ENCODE measurements at places on chromosomes 5 and 9.

GRCh38 chr5:139893873-139894272 lies 98.3 kb downstream of the PSD2 start:
- no peak overlapping the region for H3K27ac ChIP-seq
- H3K4me1 ChIP-seq, result peaks cover 4% of the 10 kb centered on the region
- no peaks in the 10 kb centered on the region for H3K27me3 ChIP-seq
- no peak for DNase-seq
- H3K36me3 ChIP-seq, result no peaks in the 10 kb centered on the region
- H3K4me3 ChIP-seq, result no peak overlapping the region

DNA sequence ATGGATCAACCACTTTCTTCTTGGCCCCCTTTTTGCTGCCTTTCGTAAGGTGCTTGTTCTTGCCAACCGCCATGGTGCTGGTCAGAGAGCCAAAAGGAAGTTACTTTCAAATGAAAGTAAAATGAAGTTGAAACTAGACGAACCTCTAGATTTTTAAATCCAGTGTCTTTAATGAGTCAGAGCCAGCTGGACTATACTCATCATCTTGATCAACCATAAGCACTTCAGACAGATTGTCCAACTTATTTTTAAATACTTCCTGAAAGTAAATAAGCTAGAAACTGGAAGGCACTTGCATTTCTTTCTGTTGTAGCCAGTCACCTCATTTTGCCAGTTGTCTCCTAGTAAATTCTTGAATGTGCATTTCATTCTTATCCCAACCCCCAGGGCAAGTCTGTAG lies 48.9 kb downstream of the JMY start:
- no peak overlapping the region for H3K27ac ChIP-seq
- H3K4me3 ChIP-seq, result no peak overlapping the region
- H3K36me3 ChIP-seq, result no peaks in the 10 kb centered on the region
- DNase-seq, result no peak
- H3K27me3 ChIP-seq, result no peaks in the 10 kb centered on the region

DNA sequence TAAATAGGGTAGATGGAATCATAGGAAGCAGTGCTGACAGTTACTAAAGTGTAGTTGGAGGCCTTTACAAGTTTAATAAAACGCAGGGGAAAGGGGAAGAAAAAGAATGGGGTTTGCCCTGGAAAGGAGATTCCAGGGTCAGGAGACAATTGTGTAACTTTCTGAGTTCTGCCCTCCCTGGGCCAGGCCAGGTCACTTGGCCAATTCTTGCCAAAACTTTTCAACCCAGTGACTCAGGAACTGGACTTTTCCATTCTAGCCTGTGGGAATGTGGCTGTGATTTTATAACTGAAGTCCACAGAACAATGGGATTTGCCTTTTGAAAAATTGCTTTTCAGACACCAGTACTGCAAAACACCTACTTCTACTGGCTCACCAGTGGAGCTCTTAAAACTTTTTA lies 289.8 kb upstream of the ANKRD55 start:
- no peak overlapping the region for H3K27ac ChIP-seq
- DNase-seq, result no peak
- no peak overlapping the region for H3K4me3 ChIP-seq
- H3K36me3 ChIP-seq, result no peaks in the 10 kb centered on the region
- H3K27me3 ChIP-seq, result no peaks in the 10 kb centered on the region

- H3K27ac ChIP-seq, result no peak overlapping the region
- no peaks in the 10 kb centered on the region for H3K36me3 ChIP-seq
- H3K27me3 ChIP-seq, result no peaks in the 10 kb centered on the region
- H3K4me3 ChIP-seq, result no peak overlapping the region
Measured at GRCh38 chr5:154159343-154159742, 31.2 kb upstream of the GALNT10 start.

- H3K27ac ChIP-seq, result no peak overlapping the region
- H3K36me3 ChIP-seq, result no peaks in the 10 kb centered on the region
- H3K4me1 ChIP-seq, result no peaks in the 10 kb centered on the region
- H3K27me3 ChIP-seq, result no peaks in the 10 kb centered on the region
Measured at GRCh38 chr5:156121234-156121633, 205.7 kb upstream of the SGCD start.

DNA sequence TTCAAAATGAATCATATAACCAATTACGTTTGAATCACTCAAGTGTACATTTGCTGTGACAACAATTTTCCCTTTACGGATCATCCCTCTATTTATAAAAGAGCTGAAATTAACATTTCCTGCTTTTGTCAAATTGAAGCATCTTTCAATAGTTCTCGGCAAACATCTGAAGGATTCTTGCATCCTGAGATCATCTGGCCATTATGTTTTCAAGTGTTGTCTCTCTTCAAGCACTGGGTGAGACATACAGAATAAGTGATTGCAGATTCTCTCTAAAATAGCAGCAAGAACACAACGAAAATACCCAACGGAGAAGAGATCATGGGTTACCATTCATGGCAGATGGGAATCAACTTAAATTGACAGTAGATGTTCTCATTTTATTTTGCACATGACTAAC lies 283.4 kb upstream of the GRAMD2B start:
- no peaks in the 10 kb centered on the region for H3K27me3 ChIP-seq
- no peaks in the 10 kb centered on the region for H3K36me3 ChIP-seq
- no peaks in the 10 kb centered on the region for H3K4me1 ChIP-seq

DNA sequence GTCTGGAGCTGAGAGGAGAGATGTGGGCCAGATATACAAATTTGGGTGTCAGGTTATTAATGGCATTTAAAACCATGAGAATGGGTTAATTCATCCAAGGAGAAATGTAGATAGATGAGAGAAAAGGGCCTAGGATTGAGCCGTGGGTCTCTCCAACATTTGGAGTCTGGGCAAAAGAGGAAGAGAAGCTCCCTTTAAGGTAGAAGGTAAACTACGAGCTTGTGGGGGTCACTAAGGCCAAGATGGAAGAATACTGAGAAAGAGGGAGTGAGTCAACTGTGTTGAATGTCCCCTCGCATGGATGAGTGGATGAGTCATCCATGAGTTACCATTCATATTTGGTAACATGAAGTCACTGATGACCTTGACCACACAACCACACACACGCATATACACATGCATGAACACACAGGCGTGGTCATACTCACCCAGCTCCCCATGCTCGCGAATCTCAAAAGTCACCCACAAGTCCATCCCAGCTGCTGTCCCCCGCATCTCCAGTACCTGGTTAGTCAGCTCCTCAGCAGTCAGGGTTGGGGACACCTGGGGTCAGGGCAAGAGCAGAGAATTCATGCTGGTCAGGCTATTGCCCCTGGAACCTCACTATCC lies 6.8 kb upstream of the FCHSD1 start:
- DNase-seq, result no peak
- H3K27me3 ChIP-seq, result no peaks in the 10 kb centered on the region
- peaks cover 16% of the 10 kb centered on the region for H3K36me3 ChIP-seq
- H3K4me1 ChIP-seq, result no peaks in the 10 kb centered on the region
- no peak overlapping the region for H3K4me3 ChIP-seq

- peaks cover 16% of the 10 kb centered on the region for H3K36me3 ChIP-seq
- H3K27me3 ChIP-seq, result no peaks in the 10 kb centered on the region
- H3K4me3 ChIP-seq, result no peak overlapping the region
- no peak overlapping the region for H3K27ac ChIP-seq
- DNase-seq, result no peak
Measured at GRCh38 chr5:134151723-134152122, 25.0 kb downstream of the SKP1 start.

DNA sequence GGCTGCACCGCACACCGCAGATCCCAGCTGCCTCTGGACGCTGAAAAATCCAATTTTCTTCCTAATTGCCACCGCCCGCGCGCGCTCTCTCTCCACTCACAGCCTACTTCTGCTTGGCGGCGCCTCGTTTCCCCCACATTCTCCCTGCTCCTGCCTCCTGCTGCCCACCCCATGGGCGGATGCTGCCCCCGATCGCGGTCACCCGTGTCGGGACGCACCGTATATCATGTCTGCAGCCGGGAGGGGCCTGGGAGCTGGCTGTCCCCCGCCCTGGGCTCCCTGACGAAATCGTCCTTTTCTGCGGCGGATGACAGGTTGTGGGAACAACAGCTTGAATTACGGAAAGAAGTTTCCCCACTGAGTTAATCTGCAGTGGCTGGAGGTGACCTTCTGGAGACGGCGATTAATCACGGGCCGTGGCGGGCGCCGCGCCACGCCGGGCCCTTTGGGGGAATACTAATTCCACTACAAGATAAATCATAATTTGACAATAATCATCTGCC lies 36.3 kb upstream of the PSD2 start:
- no peak overlapping the region for H3K27ac ChIP-seq
- no peaks in the 10 kb centered on the region for H3K36me3 ChIP-seq
- no peak for DNase-seq
- H3K4me3 ChIP-seq, result no peak overlapping the region

GRCh38 chr5:121088341-121088740 lies 624.2 kb downstream of the PRR16 start:
- H3K36me3 ChIP-seq, result no peaks in the 10 kb centered on the region
- no peak for DNase-seq

- no peak overlapping the region for H3K27ac ChIP-seq
- no peaks in the 10 kb centered on the region for H3K4me1 ChIP-seq
- no peaks in the 10 kb centered on the region for H3K27me3 ChIP-seq
- peaks cover 5% of the 10 kb centered on the region for H3K36me3 ChIP-seq
Measured at GRCh38 chr5:65366655-65367054, 115.1 kb downstream of the ADAMTS6 start.

- H3K4me3 ChIP-seq, result no peak overlapping the region
- H3K36me3 ChIP-seq, result no peaks in the 10 kb centered on the region
- DNase-seq, result no peak
- no peaks in the 10 kb centered on the region for H3K4me1 ChIP-seq
- no peaks in the 10 kb centered on the region for H3K27me3 ChIP-seq
- H3K27ac ChIP-seq, result no peak overlapping the region
Measured at GRCh38 chr5:105460721-105461120, 1898.1 kb upstream of the NUDT12 start.

- H3K4me1 ChIP-seq, result no peaks in the 10 kb centered on the region
- no peak for DNase-seq
- H3K4me3 ChIP-seq, result no peak overlapping the region
- H3K27me3 ChIP-seq, result no peaks in the 10 kb centered on the region
- H3K27ac ChIP-seq, result no peak overlapping the region
Measured at GRCh38 chr5:8851101-8851500, 694.8 kb downstream of the SEMA5A start.

DNA sequence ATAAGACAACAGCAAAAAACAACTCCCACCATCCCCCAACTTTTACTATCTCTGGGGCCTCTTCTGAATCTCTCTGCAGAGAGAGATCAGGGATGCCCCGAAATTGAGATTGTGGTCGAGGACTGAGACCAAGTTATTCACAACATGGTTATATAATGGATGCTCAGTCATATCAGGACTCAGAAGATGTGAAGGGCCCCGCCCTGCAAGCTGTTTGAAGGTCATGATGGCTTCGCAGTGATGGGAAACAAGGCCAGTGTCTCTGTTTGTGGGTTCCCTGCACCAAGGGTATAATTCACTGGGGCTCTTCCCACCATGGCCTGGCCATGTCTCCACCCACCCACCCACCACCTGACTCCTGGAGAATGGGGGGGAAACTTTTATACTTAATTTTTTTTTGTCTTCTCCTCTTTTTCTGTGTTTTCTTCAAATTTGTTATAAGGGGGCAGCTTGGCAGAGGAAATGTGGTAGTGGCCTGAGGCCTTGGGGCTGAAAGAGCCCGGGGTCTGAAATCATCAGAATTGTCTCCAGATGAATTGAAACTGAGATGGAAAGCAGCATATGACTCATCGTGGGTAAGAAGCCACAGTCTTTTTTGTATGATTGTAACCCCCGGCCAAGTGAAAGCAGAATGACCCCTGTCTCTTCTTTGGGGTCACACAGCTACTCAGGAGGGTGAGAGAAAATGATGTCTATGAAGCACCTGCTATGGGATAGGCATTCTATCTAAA lies 15.0 kb upstream of the TEX48 start:
- H3K27me3 ChIP-seq, result peaks cover 2% of the 10 kb centered on the region
- no peak overlapping the region for H3K4me3 ChIP-seq
- DNase-seq, result no peak
- no peak overlapping the region for H3K27ac ChIP-seq
- H3K36me3 ChIP-seq, result no peaks in the 10 kb centered on the region
- no peaks in the 10 kb centered on the region for H3K4me1 ChIP-seq

DNA sequence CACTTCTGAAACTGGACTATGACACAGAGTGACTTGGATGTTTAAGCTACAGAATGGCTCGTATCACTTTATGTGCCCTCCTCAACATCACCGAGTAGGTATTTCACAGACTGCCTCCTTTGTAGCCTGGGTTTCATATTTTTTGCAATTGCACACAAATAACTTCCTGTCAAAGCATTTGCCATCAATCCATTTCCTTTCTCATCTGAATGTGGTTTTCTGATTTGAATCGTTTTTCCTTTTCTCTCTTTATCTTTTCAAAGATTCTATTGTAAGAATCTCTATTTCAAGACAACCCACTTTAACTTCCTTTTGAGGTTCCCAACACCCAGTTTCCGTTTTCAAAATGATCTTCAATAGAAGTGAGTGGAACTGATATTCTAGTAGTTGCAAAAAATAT lies 563.8 kb upstream of the ARRDC3 start:
- H3K36me3 ChIP-seq, result no peaks in the 10 kb centered on the region
- no peaks in the 10 kb centered on the region for H3K4me1 ChIP-seq
- no peak overlapping the region for H3K27ac ChIP-seq
- DNase-seq, result no peak

DNA sequence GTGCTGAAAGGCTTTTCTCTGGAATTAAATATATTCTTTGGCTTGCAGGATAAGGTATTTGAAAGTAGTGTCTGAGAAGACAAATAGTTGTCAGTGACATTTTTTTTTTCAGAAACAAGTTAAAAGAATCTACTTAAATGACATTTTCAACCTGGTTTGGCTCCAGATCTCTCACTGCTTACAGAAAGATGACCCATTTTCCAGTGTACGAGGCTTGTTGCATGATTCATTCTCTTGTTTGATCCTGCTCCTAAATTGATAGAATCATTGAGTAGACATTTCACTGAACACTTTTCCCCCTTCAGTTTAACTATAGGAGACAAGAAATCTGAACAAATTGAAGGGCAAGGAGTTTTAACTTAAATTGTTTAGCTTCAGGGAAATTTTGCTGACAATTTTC lies 546.1 kb downstream of the ZNF608 start:
- no peak overlapping the region for H3K4me3 ChIP-seq
- H3K36me3 ChIP-seq, result peaks cover 5% of the 10 kb centered on the region
- no peaks in the 10 kb centered on the region for H3K4me1 ChIP-seq
- no peaks in the 10 kb centered on the region for H3K27me3 ChIP-seq
- no peak for DNase-seq

DNA sequence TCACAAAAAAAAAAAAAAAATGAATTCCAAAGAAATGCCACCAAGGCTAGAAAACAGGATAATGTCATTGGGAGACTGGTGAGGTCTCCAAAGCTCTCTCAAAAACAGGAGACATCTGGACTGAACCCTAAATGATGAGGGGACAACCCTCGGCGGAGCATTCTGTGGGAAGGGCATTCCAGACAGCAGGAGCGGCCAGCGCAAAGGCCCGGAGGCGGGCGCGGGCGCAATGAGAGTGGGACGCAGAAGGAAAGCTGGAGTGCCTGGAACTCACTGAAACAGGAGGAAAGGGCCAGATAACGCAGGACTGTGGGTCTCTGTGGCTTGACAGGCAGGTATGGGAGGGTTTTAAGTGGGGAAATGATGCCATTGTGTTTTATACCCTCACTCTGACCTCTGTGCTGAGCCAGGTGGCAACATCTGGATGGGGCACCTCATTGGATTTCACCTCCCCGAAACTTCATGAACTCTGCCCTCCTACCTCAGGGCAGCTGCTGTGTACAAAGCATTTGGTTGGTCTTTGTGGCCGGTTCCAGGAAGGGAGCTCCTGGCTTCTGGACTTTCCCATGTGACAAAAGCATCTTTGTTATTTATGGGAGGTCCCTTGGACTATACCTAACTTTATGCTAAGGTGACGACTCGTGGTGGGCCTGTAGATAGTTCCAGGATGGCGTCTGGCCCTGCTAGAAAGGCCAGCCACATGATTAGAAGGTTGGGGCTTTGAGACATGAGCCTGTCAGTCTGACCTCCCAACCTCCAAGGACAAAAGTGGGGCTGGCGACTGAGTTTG lies 11.5 kb upstream of the MAPK9 start:
- DNase-seq, result peak; percentile 58
- no peaks in the 10 kb centered on the region for H3K27me3 ChIP-seq
- H3K27ac ChIP-seq, result no peak overlapping the region
